Left lobe of liver (tissue), 2 donors: ENCODE measurements at places on chromosomes 16 and 17. TPM values are rescaled to one million over a fixed set of nuclear protein-coding genes. Genes with fewer than 3 reads are reported as not detected.

DNA sequence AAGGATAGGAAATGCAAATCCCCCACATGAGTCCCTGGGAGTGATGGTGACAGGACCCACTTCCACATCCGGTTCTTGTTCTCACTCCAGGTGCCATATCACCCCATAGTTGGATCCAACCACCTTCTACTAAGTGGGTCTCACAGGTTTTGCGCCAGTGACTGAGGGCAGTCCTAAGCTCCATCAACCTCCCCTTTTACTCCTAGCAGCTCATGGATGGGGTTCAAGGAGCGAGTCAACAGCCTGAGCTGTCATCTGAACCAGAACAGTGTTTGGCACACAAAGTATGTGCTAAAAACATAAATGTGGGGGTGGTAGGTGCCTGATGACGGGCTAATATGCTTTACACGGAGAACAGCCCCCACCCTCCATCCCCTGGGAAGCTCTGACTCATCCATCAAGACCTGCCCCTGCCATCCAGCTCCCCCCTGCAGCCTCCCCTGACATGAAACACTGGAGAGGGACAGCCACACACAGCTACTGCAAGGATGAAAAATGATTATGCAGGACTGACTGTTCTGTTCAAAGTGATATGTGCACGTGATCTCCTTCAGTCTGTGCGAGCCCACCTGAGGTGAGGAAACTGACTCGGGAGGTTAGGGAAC is 143.2 kb upstream of the CDH5 start:
- no peak for DNase-seq

DNA sequence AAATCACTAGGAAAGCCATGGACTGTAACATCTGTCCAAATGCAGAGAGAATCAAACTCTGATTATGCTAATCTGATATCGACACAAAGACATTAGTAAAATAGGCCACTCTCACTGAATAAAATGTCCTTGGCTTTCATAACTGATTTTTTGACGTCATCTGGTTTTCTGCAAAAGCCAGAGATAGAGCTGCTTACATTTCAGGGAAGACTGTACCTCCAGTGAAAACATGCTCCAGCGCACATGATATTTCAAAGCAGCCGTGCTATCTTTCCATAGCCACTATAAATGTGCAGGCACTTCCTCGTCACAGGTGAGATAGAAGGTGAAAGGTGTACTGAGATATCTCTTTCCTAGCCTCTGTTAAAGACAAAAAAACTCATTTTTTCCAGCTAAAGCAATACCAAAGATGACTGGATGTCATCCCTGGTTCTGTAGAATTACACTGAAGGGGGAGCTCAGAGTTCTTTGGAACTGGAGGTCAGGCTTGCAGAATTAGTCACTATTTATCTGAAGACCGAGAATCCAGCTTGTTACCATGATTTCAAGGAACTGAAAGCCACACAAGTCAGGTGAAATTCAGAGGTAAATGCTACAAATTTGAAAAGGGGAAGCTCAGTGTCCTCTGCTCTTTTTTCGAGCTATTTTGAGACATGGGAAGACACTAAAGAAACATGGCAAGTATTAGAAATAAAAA is 249.5 kb downstream of the CA10 start:
- DNase-seq, result no peak

DNA sequence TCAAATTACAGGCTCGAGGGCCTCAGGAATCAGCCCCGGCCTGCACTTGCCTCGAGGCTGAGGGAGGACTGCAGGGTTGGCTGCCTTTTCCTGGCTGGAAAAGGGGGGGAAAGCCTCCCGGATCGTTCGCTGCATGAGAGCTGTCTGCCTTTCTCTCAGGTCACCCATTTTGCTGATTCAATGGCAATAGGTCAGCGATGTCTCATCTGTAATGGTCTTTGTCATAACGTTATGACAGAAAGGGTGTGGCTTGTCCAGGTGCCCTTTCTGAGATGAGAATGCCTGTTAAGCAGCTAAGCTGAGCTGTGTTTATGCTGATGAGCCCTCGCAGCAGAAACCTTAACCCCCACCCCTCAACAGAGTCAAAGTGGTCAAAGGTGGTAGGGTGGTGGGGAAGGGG is 81.8 kb downstream of the AKAP1 start:
- no peak for DNase-seq

DNA sequence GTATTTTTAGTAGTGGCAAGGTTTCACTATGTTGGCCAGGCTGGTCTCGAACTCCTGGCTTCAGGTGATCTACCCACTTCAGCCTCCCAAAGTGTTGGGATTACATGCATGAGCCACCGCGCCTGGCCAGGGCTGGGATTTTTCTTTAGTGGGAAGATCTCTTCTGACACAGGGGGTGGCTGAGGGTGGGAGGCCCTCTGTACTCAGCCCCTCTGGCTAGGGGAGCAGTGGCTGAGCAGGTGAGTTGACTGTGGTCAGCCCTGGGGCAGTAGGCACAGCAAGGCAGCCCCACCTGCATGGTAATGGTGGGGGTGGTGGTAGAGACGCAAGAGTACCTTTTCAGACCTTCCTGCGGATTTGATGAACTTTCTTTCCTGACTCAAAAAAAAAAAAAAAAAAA is 12.3 kb upstream of the GPRC5B start:
- DNase-seq, result no peak

GRCh38 chr16:20897922-20898321 is 2.2 kb downstream of the DCUN1D3 start:
- DNase-seq, result no peak

- no peak for DNase-seq
These were observed 185.5 kb upstream of the NLRP1 start for GRCh38 chr17:5769593-5770354.

- DNase-seq, result no peak
These were observed 56.7 kb upstream of the SIAH1 start for GRCh38 chr16:48441863-48442279.

DNA sequence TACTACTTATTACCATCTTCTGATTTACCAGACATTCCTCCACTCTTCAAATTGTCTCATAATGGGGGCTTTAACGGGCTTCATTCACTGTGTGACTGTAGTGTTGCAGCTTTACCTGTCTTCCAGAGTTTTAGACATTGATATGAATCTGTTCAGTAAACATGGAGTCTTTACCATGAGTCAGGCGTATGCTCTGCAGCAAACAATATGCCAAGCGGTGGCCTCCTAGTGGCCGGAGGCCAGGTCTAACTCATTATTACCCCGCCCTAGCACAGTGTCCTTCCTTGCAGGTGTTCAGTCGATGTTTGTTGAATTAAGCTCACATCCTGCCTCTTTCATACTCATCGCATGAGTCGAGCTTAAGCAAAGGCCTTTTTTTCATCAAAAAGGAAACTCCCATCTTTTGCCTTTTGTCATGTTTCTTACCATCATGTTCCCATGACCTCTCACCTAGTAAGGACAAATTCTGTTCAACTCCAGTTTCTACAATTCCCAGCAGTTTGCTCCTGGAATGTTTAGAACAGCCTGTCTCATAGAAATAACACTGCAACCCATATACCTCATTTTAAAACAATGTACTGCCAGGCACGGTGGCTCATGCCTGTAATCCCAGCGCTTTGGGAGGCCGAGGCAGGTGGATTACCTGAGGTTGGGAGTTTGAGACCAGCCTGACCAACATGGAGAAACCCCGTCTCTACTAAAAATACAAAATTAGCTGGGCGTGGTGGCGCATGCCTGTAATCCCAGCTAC is 39.4 kb downstream of the TUBD1 start:
- peak; percentile 40 for DNase-seq

GRCh38 chr16:69476920-69477443 is 52.6 kb downstream of the CYB5B start:
- DNase-seq, result no peak

- no peak for DNase-seq
These were observed 4.1 kb upstream of the LITAFD start for GRCh38 chr16:8877894-8878522.

- peak; percentile 75 for DNase-seq
These were observed 1.5 kb downstream of the PIEZO1 start for GRCh38 chr16:88783391-88784073.

DNA sequence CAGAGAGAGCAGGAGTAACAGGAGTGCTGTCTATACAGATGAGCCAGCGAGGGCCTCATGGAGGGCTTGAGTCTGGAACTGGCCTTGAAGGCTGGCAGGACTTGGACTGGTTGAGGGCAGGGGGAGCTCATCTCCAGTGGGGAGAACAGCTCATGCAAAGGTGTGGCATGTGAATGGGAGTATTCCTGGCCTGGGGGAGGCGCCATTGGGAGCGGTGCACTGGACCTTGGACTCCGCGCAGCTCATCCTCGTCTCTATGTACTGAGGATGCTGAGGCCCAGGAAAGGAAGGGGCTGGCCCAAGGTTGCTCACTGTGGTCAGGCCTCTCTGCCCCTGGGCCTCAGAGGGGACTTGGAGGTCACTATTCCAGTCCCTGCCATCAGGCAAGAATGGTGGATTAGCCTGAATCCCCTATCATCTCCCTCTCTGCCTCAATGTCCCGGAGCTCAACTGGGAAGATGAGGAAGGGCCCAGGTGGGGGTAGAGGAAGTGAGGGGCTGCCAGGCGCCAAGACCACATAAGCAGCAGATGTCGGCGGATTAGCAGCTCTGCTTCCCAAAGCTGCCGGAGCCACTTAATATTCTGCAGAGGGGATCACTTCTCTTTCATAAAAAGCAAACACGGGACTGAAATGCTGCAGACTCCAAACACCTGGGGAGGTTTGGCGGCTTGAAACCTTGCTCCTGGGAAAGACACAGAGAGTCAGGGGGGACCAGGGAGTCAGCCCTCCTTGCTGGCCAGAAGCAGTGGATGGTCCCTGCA is 88.9 kb downstream of the SDK2 start:
- no peak for DNase-seq

DNA sequence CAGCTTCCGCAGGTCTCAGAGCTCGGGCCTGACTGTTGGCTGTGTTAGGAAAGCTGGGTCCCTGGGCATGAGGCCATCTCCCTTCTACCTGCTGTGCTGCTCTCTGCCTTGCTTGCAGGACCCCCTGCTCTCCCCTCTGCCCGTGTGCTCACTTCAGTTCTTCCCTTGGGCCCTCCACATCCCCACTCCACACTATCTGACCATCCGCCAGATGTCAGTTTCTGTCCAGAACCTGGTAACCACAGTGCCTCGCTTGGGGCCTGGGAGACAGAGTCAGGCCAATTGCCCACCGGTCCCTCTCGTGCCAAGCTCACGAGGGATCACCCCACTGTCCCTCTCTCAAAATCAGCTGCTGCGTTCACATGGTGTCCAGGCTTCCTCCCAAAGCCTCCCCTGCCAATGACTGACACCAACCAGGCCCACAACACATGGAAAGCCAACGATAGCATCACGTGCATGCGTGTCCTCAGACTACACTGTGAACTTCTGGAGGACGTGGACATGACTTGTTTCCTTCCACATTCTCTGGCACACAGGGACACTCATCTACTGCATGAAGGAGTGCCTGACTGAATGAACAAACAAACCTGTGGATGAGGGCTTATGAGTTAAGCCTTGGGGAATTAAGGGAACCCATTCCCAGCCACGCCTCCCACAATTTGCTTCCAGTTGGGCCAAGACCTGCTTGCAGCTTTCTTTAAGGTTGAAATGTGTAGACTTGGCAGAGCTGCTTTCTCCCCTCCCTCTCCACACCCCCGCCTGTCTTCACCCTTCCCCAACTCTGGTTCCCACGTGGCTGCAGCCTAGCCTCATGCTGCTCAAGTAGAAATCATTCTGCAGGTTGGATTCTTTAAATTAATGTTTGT is 72.5 kb upstream of the ZNF423 start:
- no peak for DNase-seq

DNA sequence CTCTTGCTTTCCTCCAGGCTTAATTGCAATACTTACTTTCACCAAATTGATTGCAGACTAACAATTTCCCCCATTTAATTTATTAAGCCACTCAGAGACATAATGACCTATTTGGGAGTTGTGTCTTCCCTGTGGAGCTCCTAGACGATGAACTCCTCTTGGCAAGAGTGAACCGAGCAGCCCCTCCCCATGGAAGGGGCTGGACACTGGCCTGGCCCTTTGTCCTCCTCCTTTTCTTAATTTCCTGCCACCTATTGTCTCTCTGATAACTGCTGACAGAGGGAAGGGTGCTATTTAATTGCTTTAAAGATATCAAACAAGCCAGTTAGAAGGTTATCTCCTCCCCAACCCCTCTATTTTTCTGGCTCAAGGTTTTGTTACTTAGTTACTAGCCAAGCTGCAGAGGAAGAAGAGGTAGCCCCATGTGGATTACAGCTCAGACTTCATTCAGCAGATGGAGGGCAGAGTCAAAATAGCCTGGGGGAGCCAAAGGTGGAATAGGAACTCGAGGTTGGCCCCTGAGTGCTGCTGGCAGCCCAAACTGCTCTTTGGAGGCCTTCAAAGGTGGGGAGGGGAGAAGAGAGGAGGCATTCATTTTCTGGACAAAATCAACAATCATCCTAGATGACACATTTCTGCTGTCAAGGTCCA is 3.7 kb upstream of the SSTR2 start:
- no peak for DNase-seq

GRCh38 chr17:75751676-75752404 is 13.2 kb downstream of the GALK1 start:
- DNase-seq, result no peak

- no peak for DNase-seq
These were observed 178.5 kb upstream of the TBX2 start for GRCh38 chr17:61221181-61221580.

DNA sequence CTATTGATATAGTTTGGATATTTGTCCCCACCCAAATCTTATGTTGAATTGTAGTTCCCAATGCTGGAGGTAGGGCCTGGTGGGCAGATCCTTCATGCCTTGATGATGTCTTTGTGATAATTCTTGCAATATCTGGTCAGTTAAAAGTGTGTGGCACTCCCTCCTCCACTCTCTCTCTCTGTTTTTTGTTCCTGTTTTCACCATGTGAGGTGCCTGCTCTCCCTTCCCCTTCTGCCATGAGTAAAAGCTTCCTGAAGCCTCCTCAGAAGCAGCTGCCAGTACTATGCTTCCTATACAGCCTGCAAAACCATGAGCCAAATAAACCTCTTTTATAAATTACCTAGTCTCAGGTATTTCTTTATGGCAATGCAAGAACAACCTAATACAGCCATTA is 47.3 kb downstream of the TOM1L2 start:
- peak; percentile 1 for DNase-seq

GRCh38 chr16:47694543-47694942 is 233.4 kb downstream of the PHKB start:
- no peak for DNase-seq

GRCh38 chr16:25110387-25110947 is 1.1 kb upstream of the LCMT1 start:
- DNase-seq, result no peak

The ZNF286A gene
- 3.5 TPM for total RNA-seq

The EPOP gene
- total RNA-seq, result 2.7 TPM

The MT1B gene
- total RNA-seq, result 2.7 TPM

The KRTAP4-4 gene
- not detected for total RNA-seq

The CTRL gene
- total RNA-seq, result 0.73 TPM

The CHST6 gene
- 0.15 TPM for total RNA-seq

The SLX4 gene
- 2.8 TPM for total RNA-seq

The KRT12 gene
- total RNA-seq, result not detected
